T-helper 17 cell (primary cell): ENCODE measurements at places on chromosomes 2 and 18. TPM values are rescaled to one million over a fixed set of nuclear protein-coding genes. Genes with fewer than 3 reads are reported as not detected.

DNA sequence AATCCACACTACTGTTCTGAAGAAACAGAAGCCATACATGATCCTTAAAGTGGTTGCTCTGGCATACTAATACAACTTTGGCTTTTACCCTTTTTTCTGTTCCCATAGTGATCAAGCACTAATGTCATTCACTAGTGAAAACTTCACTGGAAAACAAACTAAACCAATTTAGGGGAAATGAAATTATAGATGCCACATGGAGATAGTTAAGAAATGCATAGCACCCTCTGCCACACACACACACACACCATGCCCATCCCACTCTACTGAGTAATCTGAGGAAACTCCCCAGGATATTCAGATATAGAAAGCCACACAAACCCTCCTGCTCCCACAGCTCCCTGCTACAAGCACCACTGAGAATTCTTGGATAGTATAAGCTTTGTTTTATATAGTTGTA is 39.1 kb downstream of the SLC3A1 start:
- H3K27me3 ChIP-seq: no peaks in the 10 kb centered on the region
- no peak overlapping the region for H3K27ac ChIP-seq
- peaks cover 3% of the 10 kb centered on the region for H3K4me1 ChIP-seq
- DNase-seq: no peak
- peaks cover 12% of the 10 kb centered on the region for H3K36me3 ChIP-seq

- no peak overlapping the region for H3K4me3 ChIP-seq
- DNase-seq: no peak
- no peaks in the 10 kb centered on the region for H3K27me3 ChIP-seq
- H3K27ac ChIP-seq: no peak overlapping the region
These were observed 62.5 kb downstream of the CERS6 start for GRCh38 chr2:168518555-168519066.

DNA sequence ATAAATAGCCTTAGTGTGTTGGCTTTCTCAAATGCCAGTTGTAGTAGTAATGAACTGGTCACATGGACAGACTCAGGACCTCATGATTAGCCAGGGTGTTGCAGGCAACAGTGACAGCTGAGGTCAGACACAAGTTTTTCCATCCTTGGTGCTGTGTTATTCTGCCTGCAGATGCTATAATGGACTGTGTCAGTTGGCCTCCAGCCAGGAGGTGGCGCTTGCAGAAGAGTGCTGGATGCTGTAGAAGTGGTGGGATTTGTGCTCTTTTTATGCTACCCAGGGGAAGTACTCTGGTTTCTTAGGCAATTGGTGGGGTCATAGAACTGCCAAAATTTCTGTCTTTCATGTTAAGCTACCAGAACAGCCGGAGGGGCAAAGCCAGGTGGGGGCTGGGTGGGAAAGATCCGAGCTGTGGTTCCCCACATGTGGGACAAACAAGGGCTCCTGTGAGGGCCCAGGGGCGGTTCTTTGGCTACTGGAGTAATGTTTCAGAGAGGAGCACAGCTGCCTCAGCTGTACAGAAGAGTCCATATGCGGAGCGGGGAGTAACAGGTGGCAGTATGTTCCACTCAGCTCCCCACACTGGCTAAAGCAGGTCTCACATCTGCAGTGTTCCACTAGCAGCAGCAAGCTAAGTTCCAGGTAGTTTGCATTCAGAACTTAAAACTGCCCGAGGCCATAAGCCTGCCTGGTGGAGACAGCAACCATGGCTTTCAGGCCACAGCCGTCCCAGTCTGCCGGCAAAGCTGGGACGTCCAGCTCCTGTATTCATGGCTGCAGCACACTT is 104.4 kb downstream of the GULP1 start:
- no peaks in the 10 kb centered on the region for H3K36me3 ChIP-seq
- DNase-seq: no peak
- no peak overlapping the region for H3K27ac ChIP-seq
- peaks cover 4% of the 10 kb centered on the region for H3K27me3 ChIP-seq
- no peak overlapping the region for H3K4me3 ChIP-seq

DNA sequence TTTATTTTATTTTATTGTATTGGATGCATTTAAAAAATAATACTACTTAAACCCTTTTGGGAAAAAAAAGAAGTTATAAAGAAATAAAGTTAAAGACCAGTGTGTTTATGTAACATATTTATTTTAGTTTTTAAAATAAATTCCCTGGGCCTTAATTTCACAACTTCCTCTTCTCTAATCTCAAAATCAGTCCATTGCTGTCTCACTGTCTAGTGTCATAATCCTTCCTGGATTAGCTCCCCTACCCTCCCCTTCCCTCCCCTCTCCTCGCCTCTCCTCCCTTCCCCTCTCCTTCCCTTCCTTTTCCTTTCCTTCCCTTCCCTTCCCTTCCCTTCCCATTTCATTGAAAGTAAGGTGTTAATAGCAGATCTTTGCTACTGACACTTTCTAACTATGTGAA is 40.3 kb upstream of the ZEB2 start:
- H3K27ac ChIP-seq: no peak overlapping the region
- H3K4me3 ChIP-seq: no peak overlapping the region
- no peaks in the 10 kb centered on the region for H3K36me3 ChIP-seq
- no peaks in the 10 kb centered on the region for H3K4me1 ChIP-seq
- peaks cover 18% of the 10 kb centered on the region for H3K27me3 ChIP-seq
- DNase-seq: no peak

GRCh38 chr2:12168354-12168753 is 421.9 kb downstream of the LPIN1 start:
- peaks cover 6% of the 10 kb centered on the region for H3K27me3 ChIP-seq
- H3K4me1 ChIP-seq: peaks cover 32% of the 10 kb centered on the region
- no peak for DNase-seq
- H3K36me3 ChIP-seq: peaks cover 3% of the 10 kb centered on the region
- H3K4me3 ChIP-seq: no peak overlapping the region

DNA sequence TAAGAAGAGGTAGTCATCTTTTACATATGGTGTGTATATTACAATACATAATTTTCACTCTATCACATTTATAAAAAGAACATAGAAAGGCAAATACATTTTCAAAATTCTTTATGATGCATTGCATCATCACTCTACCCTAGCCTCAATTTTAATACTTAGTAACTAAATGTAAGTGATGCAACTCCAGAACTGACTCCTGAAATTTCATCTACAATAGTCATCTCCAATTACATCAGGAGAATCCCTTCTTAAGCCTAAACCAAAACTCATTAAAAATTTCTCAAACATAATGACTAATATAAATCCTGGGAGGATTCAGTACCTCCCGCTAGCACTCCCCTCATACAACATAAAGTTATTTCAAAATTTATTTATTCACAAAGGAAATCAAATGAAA is 15.9 kb downstream of the TMX3 start:
- no peak overlapping the region for H3K27ac ChIP-seq
- peaks cover 7% of the 10 kb centered on the region for H3K36me3 ChIP-seq
- no peak overlapping the region for H3K4me3 ChIP-seq
- DNase-seq: no peak
- peaks cover 7% of the 10 kb centered on the region for H3K4me1 ChIP-seq

- no peak for DNase-seq
- no peaks in the 10 kb centered on the region for H3K36me3 ChIP-seq
- peak overlapping the region; percentile 98 for H3K27ac ChIP-seq
- H3K27me3 ChIP-seq: no peaks in the 10 kb centered on the region
These were observed 12.5 kb downstream of the INPP4A start for GRCh38 chr2:98457045-98457696.

- no peak overlapping the region for H3K27ac ChIP-seq
- no peak overlapping the region for H3K4me3 ChIP-seq
- no peak for DNase-seq
- no peaks in the 10 kb centered on the region for H3K36me3 ChIP-seq
- H3K27me3 ChIP-seq: peaks cover 42% of the 10 kb centered on the region
These were observed 91.3 kb downstream of the SATB2 start for GRCh38 chr2:199366406-199366805.

DNA sequence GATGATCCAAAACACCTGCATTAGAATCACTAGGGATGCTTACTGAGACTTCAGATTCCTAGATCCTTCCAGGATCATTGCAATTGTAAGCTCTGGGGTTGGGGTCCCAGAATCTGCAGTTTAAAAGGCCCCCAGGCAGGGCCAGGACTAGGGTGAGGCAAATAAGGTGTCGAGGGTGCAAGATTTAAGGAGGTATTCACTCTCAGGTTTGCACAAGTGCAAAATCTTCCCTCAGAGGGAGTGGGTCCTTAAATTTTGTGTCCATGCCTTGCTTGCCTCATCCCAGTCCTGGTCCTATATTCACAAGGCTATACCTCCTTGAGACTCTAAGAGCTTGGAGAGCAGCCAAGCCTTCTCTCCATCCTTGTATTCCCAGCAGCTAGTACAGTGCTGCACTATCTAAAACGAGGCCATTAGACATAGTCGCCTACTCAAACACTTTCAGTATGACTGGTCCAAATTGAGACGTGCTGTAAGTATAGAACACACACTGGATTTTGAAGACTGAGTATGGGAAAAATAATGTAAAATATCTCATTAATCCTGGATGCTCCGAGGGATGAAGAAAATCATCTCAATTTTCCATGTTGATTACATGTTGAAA is 31.6 kb upstream of the MREG start:
- H3K36me3 ChIP-seq: peaks cover 4% of the 10 kb centered on the region
- no peak overlapping the region for H3K27ac ChIP-seq
- no peaks in the 10 kb centered on the region for H3K27me3 ChIP-seq

GRCh38 chr2:122469147-122469546 is 713.7 kb downstream of the TSN start:
- no peak overlapping the region for H3K4me3 ChIP-seq
- no peaks in the 10 kb centered on the region for H3K36me3 ChIP-seq
- no peaks in the 10 kb centered on the region for H3K4me1 ChIP-seq
- H3K27ac ChIP-seq: no peak overlapping the region
- DNase-seq: no peak

- DNase-seq: no peak
- no peaks in the 10 kb centered on the region for H3K36me3 ChIP-seq
- H3K27ac ChIP-seq: no peak overlapping the region
- no peaks in the 10 kb centered on the region for H3K4me1 ChIP-seq
- H3K27me3 ChIP-seq: no peaks in the 10 kb centered on the region
- H3K4me3 ChIP-seq: no peak overlapping the region
These were observed 34.9 kb downstream of the SLC38A11 start for GRCh38 chr2:164920430-164920829.

- no peak for DNase-seq
- H3K4me1 ChIP-seq: peaks cover 33% of the 10 kb centered on the region
- peak overlapping the region; percentile 47 for H3K27ac ChIP-seq
- no peaks in the 10 kb centered on the region for H3K27me3 ChIP-seq
These were observed 43.5 kb downstream of the MFSD6 start for GRCh38 chr2:190451561-190452176.

GRCh38 chr2:121203591-121204249 is 81.3 kb downstream of the TFCP2L1 start:
- H3K4me3 ChIP-seq: no peak overlapping the region
- no peak for DNase-seq
- H3K27ac ChIP-seq: no peak overlapping the region

DNA sequence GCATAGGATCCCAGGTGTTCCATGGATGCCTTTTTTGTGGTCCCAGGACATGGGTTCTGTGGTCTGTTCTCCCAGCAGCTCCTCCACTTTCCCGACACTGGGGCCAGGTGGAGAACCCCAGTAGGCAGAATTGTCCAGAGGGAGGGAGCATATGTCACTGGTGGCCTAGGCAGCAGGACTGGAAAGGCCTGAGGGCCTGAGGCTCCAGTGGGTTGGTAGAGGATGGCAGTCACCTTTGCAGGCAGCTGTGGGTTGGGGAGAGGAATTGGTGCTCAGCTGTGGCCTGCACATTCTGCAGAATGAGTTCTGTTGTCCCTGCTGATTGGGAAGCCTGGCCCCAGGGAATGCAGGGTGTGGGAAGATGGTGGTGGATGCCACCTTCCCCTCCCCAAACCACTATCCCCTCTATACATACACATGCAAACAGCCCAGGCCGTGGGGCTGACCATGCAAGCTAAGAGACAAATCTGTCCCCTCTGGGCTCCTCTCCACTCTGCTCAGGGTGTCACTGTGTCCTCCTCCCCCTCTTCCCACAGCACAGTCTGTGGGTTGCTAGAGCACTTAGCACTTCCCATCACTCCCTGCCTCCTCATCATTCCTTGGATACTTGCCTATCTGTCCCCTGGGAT is 11.4 kb downstream of the CTIF start:
- H3K4me3 ChIP-seq: no peak overlapping the region
- no peaks in the 10 kb centered on the region for H3K36me3 ChIP-seq
- H3K4me1 ChIP-seq: peaks cover 9% of the 10 kb centered on the region
- DNase-seq: no peak
- H3K27me3 ChIP-seq: no peaks in the 10 kb centered on the region

- no peak overlapping the region for H3K27ac ChIP-seq
- H3K4me3 ChIP-seq: no peak overlapping the region
- H3K36me3 ChIP-seq: no peaks in the 10 kb centered on the region
- no peaks in the 10 kb centered on the region for H3K27me3 ChIP-seq
These were observed 349.4 kb upstream of the POU3F3 start for GRCh38 chr2:104504331-104505073.

- no peak for DNase-seq
- H3K36me3 ChIP-seq: no peaks in the 10 kb centered on the region
- peak overlapping the region; percentile 86 for H3K27ac ChIP-seq
- peaks cover 12% of the 10 kb centered on the region for H3K27me3 ChIP-seq
- H3K4me3 ChIP-seq: peak overlapping the region; percentile 96
These were observed 2.0 kb upstream of the THUMPD2 start for GRCh38 chr2:39780825-39781600.

The SCN3A gene
- total RNA-seq: 0.42 TPM

The PLCD4 gene
- 0.85 TPM for total RNA-seq

The CDH2 gene
- total RNA-seq: 0.37 TPM

The CFAP53 gene
- total RNA-seq: 0.42 TPM

The COL4A3 gene
- 0.52 TPM for total RNA-seq

The KHK gene
- 4.5 TPM for total RNA-seq

The SOX11 gene
- total RNA-seq: not detected

The PAX8 gene
- total RNA-seq: 1.4 TPM

The IL37 gene
- not detected for total RNA-seq

The TACR1 gene
- total RNA-seq: not detected

The POTEI gene
- total RNA-seq: not detected
